ENCODE measurements at places on chromosomes 12 and 14.

GRCh38 chr14:50319721-50320120, 7.6 kb downstream of the DMAC2L start:
- peaks cover 33% of the 10 kb centered on the region for H3K4me1 ChIP-seq
- peak overlapping the region; percentile 62 for H3K4me3 ChIP-seq

DNA sequence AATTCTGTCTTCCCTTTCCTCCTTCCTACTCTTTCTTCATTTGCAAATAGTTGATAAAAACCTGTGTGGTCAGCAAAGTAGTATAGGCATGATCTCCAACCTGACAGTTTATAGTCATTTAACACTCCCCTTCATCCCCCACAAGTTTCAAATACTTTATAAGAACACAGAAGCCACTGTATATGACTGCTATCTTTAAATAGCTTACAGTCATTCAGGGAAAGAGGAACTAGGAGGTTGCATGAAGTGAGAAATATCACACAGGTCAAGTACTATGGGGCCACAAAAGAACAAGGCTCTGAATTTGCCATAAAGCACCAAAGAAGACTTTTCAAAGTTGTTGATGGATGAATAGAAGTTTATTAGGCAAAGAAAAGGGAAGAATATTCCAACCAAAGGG, 431.3 kb downstream of the NPAS3 start:
- H3K27ac ChIP-seq, result no peak overlapping the region
- DNase-seq, result no peak
- H3K4me3 ChIP-seq, result no peak overlapping the region
- H3K36me3 ChIP-seq, result no peaks in the 10 kb centered on the region
- no peaks in the 10 kb centered on the region for H3K4me1 ChIP-seq

DNA sequence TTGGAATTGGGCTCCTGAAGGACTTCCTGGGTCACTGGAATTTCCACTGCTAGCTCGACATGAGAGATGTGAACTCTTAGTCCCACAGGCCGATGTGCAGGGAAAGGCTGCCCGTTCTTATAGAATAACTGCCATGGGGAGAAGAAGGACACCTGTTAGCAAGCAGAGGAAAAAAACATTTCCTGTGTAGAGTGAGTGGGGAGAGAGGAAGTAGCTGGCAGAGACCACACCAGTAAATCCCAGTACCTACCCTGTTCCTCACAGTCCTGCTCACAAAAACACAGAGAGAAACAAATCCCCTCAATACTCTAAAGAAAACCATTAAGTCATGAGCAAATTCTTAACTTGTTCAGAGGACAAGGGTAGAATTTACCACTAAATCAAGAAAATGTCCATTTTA, 29.5 kb downstream of the AREL1 start:
- H3K27me3 ChIP-seq, result no peaks in the 10 kb centered on the region
- DNase-seq, result no peak
- no peak overlapping the region for H3K27ac ChIP-seq

- DNase-seq, result peak; percentile 74
- H3K27me3 ChIP-seq, result no peaks in the 10 kb centered on the region
Observed at GRCh38 chr12:14396071-14396470, 30.6 kb downstream of the ATF7IP start.

- peak overlapping the region; percentile 87 for H3K4me3 ChIP-seq
- H3K27me3 ChIP-seq, result no peaks in the 10 kb centered on the region
- DNase-seq, result peak; percentile 94
- peak overlapping the region; percentile 93 for H3K27ac ChIP-seq
- peaks cover 54% of the 10 kb centered on the region for H3K4me1 ChIP-seq
- peaks cover 16% of the 10 kb centered on the region for H3K36me3 ChIP-seq
Observed at GRCh38 chr14:91315844-91316267, 71.4 kb upstream of the GPR68 start.

- H3K4me1 ChIP-seq, result peaks cover 19% of the 10 kb centered on the region
- peak overlapping the region; percentile 40 for H3K4me3 ChIP-seq
- peak overlapping the region; percentile 25 for H3K27ac ChIP-seq
- H3K36me3 ChIP-seq, result peaks cover 37% of the 10 kb centered on the region
Observed at GRCh38 chr12:90036637-90037036, 328.0 kb upstream of the ATP2B1 start.

GRCh38 chr12:19491863-19492262, 52.6 kb downstream of the AEBP2 start:
- H3K27me3 ChIP-seq, result no peaks in the 10 kb centered on the region
- no peaks in the 10 kb centered on the region for H3K36me3 ChIP-seq
- no peak overlapping the region for H3K4me3 ChIP-seq
- H3K4me1 ChIP-seq, result peaks cover 20% of the 10 kb centered on the region
- no peak for DNase-seq

DNA sequence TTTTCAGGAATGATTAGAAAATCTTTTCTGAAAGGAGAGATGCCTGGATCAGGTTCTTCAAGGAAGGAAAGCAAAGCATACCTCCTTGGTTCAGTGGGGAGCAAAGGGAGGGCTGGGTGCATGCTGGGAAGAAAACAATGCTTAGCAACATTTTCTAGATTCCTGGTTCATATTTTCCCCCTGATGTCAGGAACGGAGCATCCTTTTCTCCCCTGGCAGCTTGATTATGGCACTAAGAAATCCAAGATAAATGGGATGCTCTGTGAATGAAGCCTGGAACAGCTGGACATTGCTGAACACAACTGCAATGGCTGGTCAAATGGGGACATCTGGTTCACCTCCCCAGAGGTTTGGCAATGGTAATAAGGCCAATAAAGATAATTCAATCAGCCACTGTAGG, 50.9 kb downstream of the KCNA5 start:
- no peak overlapping the region for H3K4me3 ChIP-seq
- no peak overlapping the region for H3K27ac ChIP-seq
- H3K27me3 ChIP-seq, result peaks cover 27% of the 10 kb centered on the region
- DNase-seq, result no peak
- no peaks in the 10 kb centered on the region for H3K4me1 ChIP-seq

- no peak for DNase-seq
- peaks cover 48% of the 10 kb centered on the region for H3K4me1 ChIP-seq
- peak overlapping the region; percentile 4 for H3K4me3 ChIP-seq
- no peak overlapping the region for H3K27ac ChIP-seq
- H3K27me3 ChIP-seq, result no peaks in the 10 kb centered on the region
Observed at GRCh38 chr14:61489932-61490331, 168.6 kb downstream of the PRKCH start.

DNA sequence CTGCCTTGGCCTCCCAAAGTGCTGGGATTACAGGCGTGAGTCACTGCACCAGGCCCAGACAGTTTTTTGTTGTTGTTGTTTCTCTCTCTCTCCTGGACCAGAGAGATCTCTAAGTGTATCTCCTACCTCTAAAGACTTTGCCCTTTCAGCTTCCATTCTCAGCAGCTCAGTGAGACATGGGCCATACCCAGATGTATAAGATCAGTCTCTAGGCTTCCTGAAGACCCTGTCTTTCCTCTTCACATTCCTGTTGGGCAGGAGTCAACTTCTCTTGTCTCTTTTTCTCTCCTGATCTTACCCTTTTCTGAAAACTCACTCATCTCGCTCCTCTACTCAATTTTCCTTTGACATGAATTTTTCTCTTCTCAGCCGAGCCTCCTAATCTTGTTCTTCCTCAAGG, 42.0 kb downstream of the KCNK13 start:
- no peak overlapping the region for H3K4me3 ChIP-seq
- no peak for DNase-seq
- no peak overlapping the region for H3K27ac ChIP-seq
- H3K4me1 ChIP-seq, result no peaks in the 10 kb centered on the region
- H3K36me3 ChIP-seq, result no peaks in the 10 kb centered on the region

GRCh38 chr12:126492181-126492580, 1426.9 kb downstream of the AACS start:
- H3K27me3 ChIP-seq, result no peaks in the 10 kb centered on the region
- no peak for DNase-seq
- H3K27ac ChIP-seq, result no peak overlapping the region
- no peak overlapping the region for H3K4me3 ChIP-seq

DNA sequence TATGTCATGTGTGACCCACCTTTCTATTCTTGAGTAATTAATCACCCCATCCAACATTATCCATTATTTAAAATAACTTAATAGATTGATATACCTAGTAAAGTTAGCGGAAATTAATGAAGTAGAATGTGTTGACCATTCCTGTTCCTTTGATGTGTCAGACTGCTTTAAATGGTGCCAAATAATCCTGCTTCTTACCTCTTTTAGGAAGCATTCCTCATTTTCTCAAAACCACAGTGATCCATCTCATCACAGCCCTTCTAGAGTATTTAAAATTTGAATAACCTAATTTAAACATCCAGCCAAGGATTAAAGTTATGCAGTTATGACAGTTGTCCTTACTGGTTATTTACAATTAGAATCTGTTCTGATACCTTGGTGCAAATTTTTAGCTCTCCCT, 6.9 kb downstream of the MGAT4C start:
- no peak for DNase-seq
- H3K4me1 ChIP-seq, result no peaks in the 10 kb centered on the region
- no peaks in the 10 kb centered on the region for H3K27me3 ChIP-seq
- no peaks in the 10 kb centered on the region for H3K36me3 ChIP-seq

DNA sequence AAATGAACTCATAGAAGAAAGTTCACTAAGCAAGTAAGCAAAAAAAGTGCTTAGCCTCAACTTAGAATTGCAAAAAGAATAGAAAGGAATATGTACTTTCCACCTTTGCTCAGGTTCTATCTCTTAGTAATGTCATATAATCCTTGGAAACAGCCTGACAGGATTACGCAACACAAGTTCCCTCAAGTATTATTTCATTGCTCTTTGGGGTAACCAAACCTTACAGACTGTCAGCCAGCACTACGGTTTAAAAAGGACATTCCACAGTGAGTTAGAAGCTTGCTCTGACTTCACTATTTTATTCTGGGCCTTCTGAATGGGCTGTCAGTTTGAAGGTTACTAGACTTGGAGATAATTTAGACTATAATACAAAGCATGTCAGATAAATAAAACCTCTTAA, 264.0 kb downstream of the ATXN7L3B start:
- no peak for DNase-seq
- H3K36me3 ChIP-seq, result no peaks in the 10 kb centered on the region
- no peak overlapping the region for H3K27ac ChIP-seq
- H3K27me3 ChIP-seq, result no peaks in the 10 kb centered on the region
- H3K4me3 ChIP-seq, result no peak overlapping the region

DNA sequence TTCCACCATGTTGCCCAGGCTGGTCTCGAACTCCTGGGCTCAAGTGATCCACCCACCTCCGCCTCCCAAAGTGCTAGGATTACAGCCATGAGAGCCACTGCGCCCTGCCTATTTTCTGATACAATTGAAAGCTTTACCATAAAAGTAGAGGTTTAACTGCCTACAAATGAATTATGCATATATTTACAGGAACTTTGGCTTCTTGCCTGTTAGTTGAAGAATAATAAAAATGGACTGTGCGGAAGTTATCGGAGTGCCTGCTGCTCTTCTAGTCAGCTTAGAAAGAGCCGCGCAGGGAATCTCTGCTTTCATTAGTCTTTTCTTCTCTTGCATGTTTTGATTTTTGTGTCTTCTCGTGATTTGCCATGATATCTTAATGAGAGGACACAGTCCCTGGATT, 34.5 kb downstream of the PPP2R5C start:
- DNase-seq, result no peak
- no peaks in the 10 kb centered on the region for H3K27me3 ChIP-seq
- no peak overlapping the region for H3K27ac ChIP-seq
- peaks cover 4% of the 10 kb centered on the region for H3K36me3 ChIP-seq
- peaks cover 24% of the 10 kb centered on the region for H3K4me1 ChIP-seq

DNA sequence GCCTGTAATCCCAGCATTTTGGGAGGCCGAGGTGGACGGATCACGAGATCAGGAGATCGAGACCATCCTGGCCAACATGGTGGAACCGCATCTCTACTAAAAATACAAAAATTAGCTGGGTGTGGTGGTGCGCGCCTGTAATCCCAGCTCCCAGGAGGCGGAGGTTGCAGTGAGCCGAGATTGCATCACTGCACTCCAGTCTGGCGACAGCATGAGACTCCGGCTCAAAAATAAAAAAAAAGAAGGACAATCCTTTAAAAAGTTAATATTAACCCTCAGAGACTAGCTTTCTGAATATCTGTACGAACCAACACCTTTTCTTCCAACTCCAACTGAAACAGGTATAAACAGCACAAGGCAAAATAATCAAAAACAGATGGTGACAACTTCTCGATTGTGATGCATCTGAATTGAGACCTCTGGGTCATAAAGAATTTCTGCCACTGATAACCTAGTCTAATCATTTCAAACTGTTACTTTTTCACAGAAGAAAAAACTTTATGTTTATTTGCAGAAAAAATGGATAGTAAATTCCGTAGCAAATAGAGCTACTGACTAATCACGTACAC, 27.8 kb downstream of the CLIP1 start:
- no peak for DNase-seq
- H3K4me3 ChIP-seq, result no peak overlapping the region
- no peaks in the 10 kb centered on the region for H3K36me3 ChIP-seq
- H3K27me3 ChIP-seq, result no peaks in the 10 kb centered on the region
- peaks cover 9% of the 10 kb centered on the region for H3K4me1 ChIP-seq

DNA sequence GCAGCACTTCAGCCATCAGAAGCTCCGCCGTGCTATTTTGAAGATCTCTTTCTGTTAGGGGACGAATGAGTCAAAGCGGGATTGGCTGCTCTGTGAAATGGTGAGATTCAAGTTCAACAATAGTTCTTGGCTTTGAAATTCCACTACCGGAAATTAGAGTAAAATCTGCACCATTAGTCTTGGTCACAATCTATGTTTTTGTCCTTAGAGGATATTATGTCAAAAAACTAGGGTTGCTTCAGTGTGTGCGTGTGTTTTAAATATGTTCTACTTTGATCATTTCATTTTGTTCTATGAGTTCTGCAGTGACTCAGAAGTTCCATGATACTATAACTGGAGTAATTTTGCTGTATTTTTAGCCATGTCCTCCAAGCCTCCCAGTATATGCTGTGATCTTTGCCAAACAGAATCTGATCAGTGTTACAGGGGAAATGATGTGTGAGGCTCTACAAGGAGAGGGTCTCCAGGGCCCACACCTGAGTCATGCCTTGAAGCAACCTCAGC, 22.6 kb downstream of the GPHB5 start:
- H3K36me3 ChIP-seq, result no peaks in the 10 kb centered on the region
- no peak for DNase-seq
- H3K27ac ChIP-seq, result peak overlapping the region; percentile 83
- H3K4me3 ChIP-seq, result peak overlapping the region; percentile 80
- H3K27me3 ChIP-seq, result peaks cover 11% of the 10 kb centered on the region

GRCh38 chr14:90742729-90743128, 73.5 kb downstream of the TTC7B start:
- H3K27me3 ChIP-seq, result peaks cover 9% of the 10 kb centered on the region
- H3K4me1 ChIP-seq, result no peaks in the 10 kb centered on the region
- H3K4me3 ChIP-seq, result no peak overlapping the region
- no peaks in the 10 kb centered on the region for H3K36me3 ChIP-seq
- no peak overlapping the region for H3K27ac ChIP-seq

GRCh38 chr12:27505109-27505508, 18.9 kb upstream of the PPFIBP1 start:
- no peaks in the 10 kb centered on the region for H3K36me3 ChIP-seq
- H3K27me3 ChIP-seq, result peaks cover 8% of the 10 kb centered on the region
- no peak overlapping the region for H3K27ac ChIP-seq
- H3K4me1 ChIP-seq, result no peaks in the 10 kb centered on the region
- no peak overlapping the region for H3K4me3 ChIP-seq

GRCh38 chr12:16189849-16190248, 87.6 kb downstream of the SLC15A5 start:
- no peaks in the 10 kb centered on the region for H3K36me3 ChIP-seq
- H3K27me3 ChIP-seq, result no peaks in the 10 kb centered on the region
- H3K4me1 ChIP-seq, result no peaks in the 10 kb centered on the region
- H3K4me3 ChIP-seq, result no peak overlapping the region
- H3K27ac ChIP-seq, result no peak overlapping the region
